Breast epithelium (tissue), 4 donors: ENCODE measurements at places on chromosomes 5 and 9. TPM values are rescaled to one million over a fixed set of nuclear protein-coding genes. Genes with fewer than 3 reads are reported as not detected.

ESM1 gene
- total RNA-seq, result 0.48 TPM

DMRTA1 gene
- 1.6 TPM for total RNA-seq

DNA sequence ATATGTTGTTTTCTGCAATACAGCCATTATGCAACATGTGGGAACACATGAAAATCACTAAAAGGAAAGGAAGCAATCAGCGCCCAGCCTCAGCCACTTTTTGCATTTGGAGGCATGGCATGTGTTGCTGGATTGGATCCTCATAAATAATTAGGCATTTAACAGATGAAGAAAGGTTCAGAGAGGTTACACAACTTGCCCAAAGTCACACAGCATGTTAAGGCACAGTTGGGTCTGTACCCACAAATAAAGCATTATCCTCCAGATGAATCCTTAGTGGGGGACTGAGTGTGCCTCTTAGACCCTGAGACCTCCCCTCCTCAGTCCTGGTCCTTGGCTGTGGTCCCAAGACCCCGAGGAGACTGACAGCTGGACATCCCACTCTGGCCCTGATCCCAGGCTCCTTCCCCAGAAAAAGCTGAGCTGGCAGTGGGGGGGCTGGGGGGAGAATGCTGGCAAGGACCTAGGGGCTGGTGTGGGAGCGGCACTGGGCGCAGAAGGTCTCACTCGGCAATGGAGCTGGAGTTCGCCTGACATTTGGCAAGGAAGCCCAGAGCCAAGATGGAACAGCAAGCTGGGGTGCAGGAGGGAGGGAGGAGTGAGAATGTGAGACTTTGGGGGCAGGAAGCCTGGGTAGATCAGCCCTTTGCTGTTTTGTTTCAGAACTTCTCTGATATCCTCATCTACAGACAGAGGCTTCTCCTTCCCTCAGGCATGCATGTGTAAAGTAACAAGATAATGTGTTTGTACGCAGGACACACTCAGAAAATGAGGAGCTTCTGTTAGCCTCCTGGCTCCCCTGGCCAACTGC, 6.9 kb upstream of the AKNA start:
- H3K27ac ChIP-seq, result peak overlapping the region; percentile 85
- H3K27me3 ChIP-seq, result no peaks in the 10 kb centered on the region
- no peak for DNase-seq
- H3K36me3 ChIP-seq, result no peaks in the 10 kb centered on the region

- H3K4me1 ChIP-seq, result peaks cover 3% of the 10 kb centered on the region
- no peak for DNase-seq
- no peaks in the 10 kb centered on the region for H3K36me3 ChIP-seq
- H3K27me3 ChIP-seq, result no peaks in the 10 kb centered on the region
- no peak overlapping the region for H3K27ac ChIP-seq
These were observed 1.2 kb upstream of the ZNF510 start for GRCh38 chr9:96779089-96779488.

DNA sequence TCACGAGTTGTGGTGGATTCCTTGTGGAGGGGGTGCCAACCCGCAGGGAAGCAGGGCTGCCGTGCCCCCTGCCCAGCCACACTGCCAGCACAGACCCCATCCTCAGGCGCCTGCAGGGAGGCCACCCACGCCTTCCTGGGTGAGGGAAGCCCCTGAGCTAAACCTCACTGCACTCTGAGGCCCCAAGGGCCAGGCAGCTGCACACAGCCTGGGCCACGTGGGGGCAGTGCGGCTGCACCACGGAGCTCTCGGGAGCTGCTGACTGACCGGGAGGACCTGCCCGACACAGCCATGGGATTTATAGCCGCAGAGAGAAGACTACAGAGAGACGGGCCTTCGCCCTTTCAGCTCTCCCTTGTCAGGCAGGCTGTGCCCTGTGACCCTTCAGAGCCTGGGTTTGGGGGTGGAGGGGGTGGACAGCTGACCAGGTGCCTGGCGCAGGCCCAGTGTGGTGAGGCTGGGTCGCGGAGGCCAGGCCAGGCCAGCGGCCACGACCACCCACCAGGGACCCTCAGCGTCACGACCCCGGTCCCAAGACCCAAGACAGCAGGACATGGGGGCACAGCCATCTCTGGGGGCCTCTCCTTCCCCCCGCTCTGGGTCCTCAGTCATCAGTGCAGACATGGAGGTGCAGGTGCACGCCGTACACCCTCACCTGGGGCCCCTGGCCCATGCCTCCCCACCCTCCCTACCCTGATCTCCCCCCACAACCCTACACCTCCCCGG, 4.3 kb upstream of the AHRR start:
- H3K27me3 ChIP-seq, result peaks cover 32% of the 10 kb centered on the region
- H3K4me1 ChIP-seq, result peaks cover 12% of the 10 kb centered on the region
- no peak for DNase-seq
- H3K4me3 ChIP-seq, result no peak overlapping the region
- H3K27ac ChIP-seq, result no peak overlapping the region

- H3K36me3 ChIP-seq, result no peaks in the 10 kb centered on the region
- H3K27ac ChIP-seq, result no peak overlapping the region
- peaks cover 66% of the 10 kb centered on the region for H3K27me3 ChIP-seq
- no peak overlapping the region for H3K4me3 ChIP-seq
- H3K4me1 ChIP-seq, result peaks cover 4% of the 10 kb centered on the region
These were observed 3.5 kb downstream of the ELAVL2 start for GRCh38 chr9:23822261-23823169.
